Karpas-422 (cell line): ENCODE measurements at places on chromosomes 1 and 21. TPM values are rescaled to one million over a fixed set of nuclear protein-coding genes. Genes with fewer than 3 reads are reported as not detected.

DNA sequence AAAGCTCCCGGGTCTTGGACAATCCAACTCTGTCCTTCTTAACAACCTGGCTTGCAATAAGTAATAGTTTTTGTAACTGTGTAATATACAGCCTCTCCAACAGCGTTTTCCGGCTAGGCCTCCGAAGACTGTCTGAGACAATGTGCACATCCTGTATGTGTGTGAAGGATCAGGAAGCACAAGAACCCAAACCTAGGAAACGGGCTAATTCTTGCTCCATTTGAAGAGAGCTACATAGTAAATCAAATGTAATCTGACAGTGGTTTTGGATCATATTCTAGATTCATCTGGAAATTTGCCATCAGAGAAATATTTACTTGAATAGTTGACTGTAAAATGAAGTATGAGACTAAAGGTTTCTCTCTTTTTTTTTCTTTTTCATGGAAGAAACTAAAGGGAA is 1.2 kb downstream of the GPR52 start:
- H3K27ac ChIP-seq = no peak overlapping the region
- H3K27me3 ChIP-seq = no peaks in the 10 kb centered on the region
- no peak overlapping the region for H3K4me3 ChIP-seq

DNA sequence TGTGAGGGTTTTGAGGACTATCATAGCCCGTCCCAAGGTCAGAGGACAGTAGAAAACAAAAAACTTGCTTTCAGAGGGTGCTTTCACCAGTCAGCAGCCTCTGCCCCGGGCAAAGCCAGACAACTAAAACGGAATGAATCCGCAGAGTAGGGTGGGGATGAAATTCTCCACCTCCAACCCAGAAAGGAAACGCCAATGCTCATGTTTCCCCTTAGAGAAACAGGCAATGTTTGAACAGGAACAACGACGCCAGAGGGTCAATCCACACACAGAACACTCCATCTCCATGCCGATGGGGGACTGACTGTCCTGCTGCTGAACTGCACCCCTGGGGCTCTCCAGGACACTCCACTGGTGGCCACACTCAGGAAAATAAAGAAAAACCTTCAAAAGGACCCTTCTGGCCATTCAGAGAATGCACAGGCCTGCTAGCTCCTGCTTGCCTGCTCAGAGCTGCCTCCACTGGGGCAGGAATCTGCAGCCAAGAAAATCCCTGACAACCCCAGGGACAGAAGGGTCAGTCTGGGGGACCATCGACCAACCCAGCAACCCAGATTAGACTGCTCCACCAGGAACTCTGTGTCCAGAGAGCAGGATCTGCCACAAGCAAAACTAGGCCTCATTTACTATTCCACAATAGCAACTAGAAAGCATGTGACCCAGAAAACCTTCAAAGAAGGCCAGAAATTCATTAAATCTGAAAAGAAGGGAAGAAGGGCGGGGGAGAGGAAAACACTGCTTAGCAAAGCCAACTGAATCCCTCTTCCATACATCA is 116.0 kb downstream of the TOMM20 start:
- H3K36me3 ChIP-seq = no peaks in the 10 kb centered on the region
- H3K4me3 ChIP-seq = no peak overlapping the region
- H3K27ac ChIP-seq = no peak overlapping the region
- DNase-seq = no peak

CHODL gene
- 0.14 TPM in 1 of 2 replicates, not detected in the other for total RNA-seq

DNA sequence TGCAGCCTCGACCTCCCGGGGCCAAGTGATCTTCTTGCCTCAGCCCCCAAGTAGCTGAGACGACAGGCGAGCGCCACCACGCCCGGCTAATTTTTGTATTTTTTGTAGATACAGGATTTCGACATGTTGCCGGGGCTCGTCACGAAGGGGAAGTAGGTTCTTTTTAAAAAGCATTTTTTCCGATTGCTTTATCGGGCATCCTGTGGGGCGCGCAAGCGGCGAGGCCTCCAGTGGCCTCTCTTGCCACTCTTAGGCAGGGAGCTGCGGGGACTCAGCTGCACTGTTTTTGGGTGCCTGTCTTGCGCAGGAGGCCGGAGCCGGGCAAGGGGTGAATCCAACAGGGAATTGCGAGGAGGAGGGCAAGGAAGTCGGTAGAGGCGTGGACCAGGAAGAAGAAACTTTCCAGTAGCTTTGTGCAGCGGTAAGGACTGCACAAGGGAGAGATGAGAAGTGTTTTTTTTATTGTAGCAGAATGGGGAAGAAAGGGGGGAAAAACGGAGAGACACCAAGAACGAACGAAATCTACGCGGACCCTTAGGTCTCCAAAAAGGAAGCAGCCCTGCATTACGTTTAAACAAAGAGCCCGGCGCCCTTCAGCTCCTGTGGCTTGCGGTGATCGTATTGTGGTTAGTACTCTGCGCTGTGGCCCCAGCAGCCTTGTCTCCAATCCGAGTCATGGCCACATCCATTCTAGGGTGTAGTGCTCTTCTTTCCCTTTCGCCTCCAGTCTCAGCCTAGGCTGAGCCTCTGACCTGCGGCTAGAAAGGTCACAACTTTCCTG is 164.8 kb downstream of the PPIAL4G start:
- H3K4me3 ChIP-seq = no peak overlapping the region
- no peaks in the 10 kb centered on the region for H3K27me3 ChIP-seq
- no peaks in the 10 kb centered on the region for H3K36me3 ChIP-seq
- no peak for DNase-seq
- no peak overlapping the region for H3K27ac ChIP-seq

- no peak overlapping the region for H3K27ac ChIP-seq
- no peak overlapping the region for H3K4me3 ChIP-seq
- H3K4me1 ChIP-seq = no peaks in the 10 kb centered on the region
- H3K27me3 ChIP-seq = no peaks in the 10 kb centered on the region
These were observed 165.0 kb downstream of the PLXNA2 start for GRCh38 chr1:208079161-208079560.

FMO4 gene
- total RNA-seq = 4.5 and 4.6 TPM in 2 replicates

GRCh38 chr1:208081972-208082371 is 162.2 kb downstream of the PLXNA2 start:
- no peak for DNase-seq
- no peaks in the 10 kb centered on the region for H3K4me1 ChIP-seq
- no peaks in the 10 kb centered on the region for H3K36me3 ChIP-seq
- no peak overlapping the region for H3K4me3 ChIP-seq

- no peak overlapping the region for H3K4me3 ChIP-seq
- peaks cover 10% of the 10 kb centered on the region for H3K36me3 ChIP-seq
- H3K27me3 ChIP-seq = no peaks in the 10 kb centered on the region
These were observed 11.2 kb downstream of the CD84 start for GRCh38 chr1:160567858-160568682.

DNA sequence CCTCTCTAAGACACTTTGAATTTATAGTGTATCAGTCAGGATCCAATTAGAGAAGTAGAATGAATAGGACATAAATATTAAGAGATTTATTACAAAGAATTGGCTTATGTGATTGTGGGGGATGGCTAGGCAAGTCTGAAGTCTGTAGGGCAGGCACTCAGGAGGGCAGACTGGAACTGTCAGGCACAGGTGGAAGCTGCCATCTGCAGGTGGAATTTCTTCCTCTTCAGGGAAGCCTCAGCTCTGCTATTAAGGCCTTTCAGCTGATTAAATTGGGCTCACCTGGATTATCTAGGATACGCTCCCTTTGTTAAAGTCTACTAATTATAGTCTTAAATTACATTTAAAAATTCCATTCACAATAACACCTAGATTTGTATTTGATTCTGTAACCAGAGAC is 92.0 kb upstream of the HAO2 start:
- H3K4me1 ChIP-seq = no peaks in the 10 kb centered on the region
- H3K4me3 ChIP-seq = no peak overlapping the region
